ENCODE measurements at places on chromosomes 6 and 20. TPM values are rescaled to one million over a fixed set of nuclear protein-coding genes. Genes with fewer than 3 reads are reported as not detected.

The SLC17A9 gene
- not detected for total RNA-seq

The LYRM2 gene
- total RNA-seq: 11.2 TPM

The ELOVL4 gene
- 1.6 TPM for total RNA-seq

The CEP57L1 gene
- 19.8 TPM for total RNA-seq

DNA sequence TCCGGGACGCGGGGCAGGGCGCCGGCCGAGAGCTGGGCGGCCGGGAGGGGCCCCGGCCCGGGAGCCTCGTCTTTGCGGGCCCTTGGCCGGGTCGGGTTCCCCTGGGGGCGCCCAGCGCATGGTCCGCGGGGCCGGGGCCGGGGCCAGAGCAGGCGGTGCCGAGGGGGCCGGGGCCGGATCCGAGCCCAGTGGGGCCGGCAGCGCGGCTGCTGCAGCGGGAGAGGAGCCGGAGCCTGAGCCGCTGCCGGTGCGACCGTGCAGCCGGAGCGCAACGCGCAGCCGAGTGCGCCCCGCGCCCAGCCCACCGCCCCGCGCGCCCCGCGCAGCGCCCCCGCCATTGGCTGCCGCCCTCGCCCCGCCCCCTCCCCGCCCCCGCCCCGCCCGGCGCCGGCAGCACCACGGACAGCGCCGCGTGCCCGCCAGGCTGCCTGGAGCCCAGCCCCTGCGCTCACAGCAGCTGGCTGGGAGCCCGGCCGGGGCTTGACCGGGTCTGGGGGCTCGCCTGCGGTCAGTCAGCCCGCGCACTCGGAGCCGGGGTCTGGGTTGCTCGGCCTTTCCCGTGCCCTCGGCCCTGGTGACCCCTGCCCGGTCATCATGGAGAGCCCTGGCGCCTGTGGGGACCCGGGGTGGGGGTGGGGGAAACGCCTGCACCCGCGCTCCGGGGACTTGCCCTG lies at the start of gene HRH3:
Gene HRH3, minus strand, starts transcription at position 287 of the 674 bp plus-strand sequence. CDS start 308 bp downstream, outside the sequence.
- no peak for DNase-seq

GRCh38 chr20:57402206-57403125 lies 11.3 kb downstream of the RBM38 start:
- no peak for DNase-seq

DNA sequence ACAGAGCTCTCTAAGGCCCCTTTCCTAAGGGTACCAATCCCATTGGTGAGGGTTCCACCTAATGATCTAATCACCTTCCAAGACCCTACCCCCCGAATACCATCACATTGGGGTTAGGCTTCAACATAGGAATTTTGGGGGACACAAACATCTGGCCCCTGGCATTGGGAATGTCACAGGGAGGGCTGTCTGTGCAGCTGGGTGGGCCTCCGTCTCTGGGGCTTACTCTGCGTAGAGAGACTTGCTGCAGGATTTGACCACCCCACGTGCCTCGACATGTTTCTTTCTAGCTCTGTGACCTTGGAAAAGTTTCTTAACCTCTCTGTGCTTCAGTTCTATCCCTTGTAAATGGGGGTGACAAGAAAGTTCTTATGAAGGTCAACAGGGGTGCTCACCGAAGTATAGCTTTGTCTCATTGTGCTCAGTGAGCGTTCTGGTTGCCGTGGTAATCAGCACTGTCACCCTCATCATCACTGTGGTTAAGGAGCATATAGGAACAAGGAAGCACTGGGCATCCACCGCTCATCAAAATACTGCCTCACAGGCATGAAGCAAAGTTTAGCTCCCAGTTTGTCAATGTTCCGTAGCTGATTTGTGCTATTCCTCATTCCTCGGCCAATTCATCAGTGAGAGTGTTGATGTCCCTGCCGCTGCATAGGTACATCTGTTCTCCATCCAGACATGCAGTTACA lies 152.8 kb downstream of the SYCP2 start:
- DNase-seq: no peak

DNA sequence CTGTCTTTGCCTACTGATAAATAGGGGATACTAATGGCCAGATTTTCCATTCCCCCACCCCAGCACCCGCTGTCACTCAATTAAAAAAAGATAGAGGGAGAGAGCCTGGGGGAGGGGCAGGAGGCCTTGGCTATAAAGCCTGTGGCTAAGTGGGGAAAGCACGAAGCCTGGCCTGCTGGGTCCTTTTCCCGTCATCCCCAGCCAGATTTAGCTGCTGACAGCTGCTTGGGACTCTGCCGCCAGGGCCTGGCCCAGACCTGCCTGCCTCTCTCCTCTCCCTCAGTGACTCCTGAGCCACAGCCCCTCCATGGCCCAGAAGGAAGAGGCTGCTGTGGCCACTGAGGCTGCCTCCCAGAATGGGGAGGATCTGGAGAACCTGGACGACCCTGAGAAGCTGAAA lies at the start of gene APOBEC2:
Gene APOBEC2, plus strand, starts transcription at position 162 of the 400 bp plus-strand sequence. Its CDS starts 146 bp downstream, at position 308.
- DNase-seq: no peak

GRCh38 chr6:129679758-129680157 lies 30.2 kb downstream of the ARHGAP18 start:
- DNase-seq: no peak

DNA sequence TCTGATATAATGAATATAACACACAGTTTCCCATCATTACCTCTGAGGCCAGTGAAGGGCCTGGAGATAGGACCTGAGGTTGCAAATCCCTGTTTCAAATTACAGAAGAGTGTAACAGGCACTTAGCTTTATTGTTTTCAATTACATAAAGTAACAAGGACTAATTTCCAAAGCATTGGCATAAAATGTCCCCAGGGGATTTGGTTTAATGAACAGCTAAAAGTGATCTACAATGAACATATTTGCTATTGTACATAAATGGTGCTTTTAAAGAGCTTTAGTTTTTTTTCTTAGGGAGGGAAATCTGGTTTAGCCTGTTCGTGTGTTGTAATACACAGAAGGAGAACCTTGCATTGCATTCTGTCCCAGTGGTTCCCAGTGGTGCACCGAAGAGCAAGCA lies 54.4 kb downstream of the HMGN3 start:
- peak; percentile 17 for DNase-seq

DNA sequence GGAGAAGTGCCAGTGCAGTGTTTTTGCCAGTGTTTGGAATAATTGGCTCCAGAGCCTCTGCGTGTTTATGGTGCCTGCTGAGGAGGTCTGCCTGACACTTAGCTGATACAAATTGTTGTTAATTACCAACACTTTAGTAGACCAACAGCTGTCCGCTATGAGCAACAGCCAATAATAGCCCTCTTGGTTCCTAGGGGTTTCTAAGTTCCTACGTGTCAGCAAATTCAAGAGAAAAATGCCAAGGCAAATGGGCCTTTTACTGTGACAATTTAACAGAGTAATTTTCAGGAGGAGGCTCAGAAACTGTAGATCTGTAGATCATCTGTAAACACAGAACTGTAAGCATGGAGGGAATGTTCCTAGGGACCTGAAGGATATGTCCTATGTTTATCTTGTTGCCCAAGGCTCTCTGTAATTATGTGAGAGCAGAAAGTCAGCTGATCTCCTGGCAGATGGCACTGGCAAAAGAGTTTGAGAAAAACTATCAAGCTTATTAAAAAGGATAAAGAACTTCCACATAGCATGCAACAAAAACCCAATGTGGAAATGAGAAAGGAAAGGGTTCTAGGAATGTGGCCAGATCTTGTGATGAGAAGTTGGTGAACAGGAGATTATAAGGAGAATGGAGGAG lies 157.7 kb downstream of the GJA1 start:
- DNase-seq: no peak

- peak; percentile 99 for DNase-seq
Observed at GRCh38 chr6:36914227-36914794, 28.6 kb downstream of the C6orf89 start.

DNA sequence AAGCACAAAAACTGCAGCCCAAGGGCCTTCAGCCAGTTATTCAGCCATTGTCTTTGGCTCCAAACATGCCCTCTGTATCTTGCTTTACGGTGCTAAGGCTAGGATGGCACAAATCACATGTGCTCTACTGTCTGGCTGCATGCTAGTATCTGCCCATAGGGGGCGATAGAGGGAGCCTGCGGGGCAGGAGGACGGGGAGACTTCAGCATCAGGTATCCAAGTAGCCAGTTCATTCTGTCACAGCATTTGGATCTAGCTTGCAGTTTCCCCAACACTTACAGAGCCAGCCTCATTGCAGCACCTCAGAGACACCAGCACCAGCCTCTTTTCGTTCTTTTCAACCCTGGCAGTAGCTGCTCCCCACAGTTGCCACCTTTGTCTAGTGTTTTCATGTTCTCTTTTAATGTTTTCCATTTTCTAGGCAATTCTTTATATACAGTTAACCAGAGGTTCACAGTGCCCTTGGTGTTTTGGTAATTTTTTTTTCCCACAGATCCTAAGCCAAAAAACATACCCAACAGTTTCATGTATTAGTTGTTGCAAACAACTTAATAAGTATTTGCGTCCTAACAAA lies 705.9 kb downstream of the PTPRT start:
- DNase-seq: no peak

DNA sequence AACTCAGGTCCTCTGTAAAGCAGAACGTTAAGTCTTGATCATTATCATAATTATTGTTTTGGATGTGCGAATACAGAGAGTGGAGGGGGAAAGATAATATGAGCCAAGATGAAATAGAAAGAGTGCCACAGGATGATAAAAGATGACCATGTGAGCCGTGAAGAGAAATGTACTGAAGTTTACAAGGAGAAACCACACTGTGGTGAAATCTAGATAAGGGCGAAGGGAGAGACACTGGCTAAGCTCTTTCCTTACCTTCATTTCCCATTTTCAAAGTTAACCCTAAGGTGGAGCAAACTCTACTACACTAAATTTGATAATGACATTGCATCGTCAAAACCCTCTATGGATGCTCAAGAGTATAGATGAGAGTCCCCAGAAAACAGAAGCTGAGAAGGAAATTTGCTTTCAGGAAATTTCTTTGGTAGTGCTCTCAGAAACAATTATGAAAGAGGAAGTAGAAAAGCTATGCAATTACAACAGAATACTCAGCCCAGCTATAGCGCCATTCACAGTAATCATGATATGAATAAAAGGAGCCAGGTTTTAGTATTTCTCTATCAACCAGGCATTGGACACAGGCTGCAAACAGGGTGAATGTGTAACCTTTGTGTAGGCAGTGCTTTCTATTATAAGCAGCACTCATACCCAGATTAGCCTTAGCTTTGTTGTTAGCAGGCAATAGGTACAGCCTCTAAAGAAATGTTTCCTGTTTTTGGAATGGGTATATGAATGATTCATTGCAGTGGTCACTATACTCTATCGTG lies 1080.7 kb downstream of the GRIK2 start:
- DNase-seq: no peak

Data from PC-3 (cell line).